ENCODE measurements at places on chromosomes 11 and 22.

GRCh38 chr11:117016747-117017146 is 81.5 kb downstream of the SIK3 start:
- no peak for DNase-seq

- no peak for DNase-seq
Observed at GRCh38 chr22:50302041-50302541, 5.4 kb downstream of the PLXNB2 start.

DNA sequence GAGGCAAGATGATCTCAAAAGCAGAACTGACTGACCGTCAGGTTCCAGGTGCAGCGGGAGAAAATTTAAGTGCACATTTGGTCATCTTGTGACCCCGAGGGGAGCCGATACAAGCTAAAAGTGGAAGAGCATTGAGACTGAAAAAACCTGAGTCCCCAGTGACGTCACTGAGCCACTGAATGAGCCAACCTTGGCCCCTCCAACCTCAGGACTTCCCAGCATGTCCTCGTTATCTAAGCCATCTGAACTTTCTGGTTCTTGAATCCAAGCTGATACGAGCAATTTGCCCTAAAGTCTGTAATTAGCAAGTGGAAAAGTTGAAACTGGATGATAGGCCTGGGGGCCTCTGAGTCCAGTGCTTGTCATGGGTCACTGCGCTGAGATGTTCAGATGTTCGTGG is 51.1 kb upstream of the ISX start:
- DNase-seq = no peak

DNA sequence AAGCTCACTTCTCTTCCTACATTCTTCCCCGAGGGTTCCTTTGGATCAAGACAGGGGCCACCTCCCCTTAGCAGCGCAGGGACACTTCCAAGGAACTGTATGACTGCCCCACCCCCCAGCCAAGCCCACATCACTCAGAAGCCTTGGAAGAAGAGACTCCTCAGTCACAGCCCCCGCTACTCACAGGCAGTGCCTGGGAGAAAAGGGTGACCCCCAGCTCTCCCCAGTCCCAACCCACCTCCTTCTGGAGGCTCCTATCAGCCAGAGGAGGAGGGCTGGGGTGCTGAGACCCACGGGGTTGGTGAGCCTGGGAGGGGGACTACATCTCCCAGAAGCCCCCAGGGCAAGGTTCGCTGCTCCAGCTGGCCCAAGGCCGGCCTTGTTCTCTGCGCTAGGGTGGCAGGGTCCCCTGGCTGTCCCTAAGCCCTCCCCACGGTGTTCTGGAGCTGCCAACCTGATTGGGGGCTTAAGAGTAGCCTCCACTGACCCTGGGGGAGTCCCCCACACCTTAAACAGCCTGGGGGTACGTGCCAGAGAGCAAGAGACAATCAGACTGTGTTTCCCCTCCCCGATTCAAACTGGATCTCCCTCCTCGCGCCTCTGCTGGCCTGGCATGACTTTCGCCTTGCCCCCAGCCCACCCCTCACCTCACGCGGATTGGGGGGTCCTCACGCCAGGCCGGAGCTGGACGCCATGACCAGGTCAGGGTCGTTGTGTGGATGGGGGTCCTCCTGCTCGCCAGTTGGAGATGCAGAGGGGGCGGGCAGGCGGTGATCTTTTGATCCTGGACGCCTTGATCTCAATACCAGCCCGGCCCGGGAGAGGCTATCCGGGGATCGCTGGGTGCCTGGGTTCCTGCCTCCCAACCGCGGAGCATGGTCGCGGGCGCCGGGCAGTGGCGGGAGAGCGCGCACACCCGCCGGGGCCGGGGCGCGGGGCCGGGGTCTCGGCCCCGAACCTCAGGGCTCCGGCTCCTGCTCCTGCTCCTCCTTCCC is 838 bp downstream of the BCL9L start:
- DNase-seq = peak; percentile 53

DNA sequence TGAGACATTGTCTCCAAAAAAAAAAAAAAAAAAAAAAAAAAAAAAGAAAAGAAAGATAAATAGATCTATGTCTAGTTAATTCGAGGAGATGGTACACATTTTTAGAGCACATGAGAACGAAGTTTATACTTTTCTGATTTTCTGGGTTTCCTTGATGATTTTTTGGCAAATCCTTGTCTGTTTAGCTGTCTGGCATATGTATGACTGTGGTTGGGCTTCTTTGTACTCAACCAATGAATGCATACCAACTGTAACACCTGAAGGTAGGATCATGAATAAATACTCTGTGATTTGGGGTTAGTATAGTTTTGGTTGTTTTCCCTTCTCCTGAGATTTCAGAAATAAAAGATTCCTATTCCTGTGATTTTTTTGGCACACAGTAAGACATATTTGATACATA is 63.1 kb downstream of the ARHGEF12 start:
- DNase-seq = no peak

- DNase-seq = no peak
Observed at GRCh38 chr11:26764315-26764714, 42.5 kb upstream of the SLC5A12 start.

- DNase-seq = no peak
Observed at GRCh38 chr11:65826984-65827735, 6.6 kb upstream of the SNX32 start.

DNA sequence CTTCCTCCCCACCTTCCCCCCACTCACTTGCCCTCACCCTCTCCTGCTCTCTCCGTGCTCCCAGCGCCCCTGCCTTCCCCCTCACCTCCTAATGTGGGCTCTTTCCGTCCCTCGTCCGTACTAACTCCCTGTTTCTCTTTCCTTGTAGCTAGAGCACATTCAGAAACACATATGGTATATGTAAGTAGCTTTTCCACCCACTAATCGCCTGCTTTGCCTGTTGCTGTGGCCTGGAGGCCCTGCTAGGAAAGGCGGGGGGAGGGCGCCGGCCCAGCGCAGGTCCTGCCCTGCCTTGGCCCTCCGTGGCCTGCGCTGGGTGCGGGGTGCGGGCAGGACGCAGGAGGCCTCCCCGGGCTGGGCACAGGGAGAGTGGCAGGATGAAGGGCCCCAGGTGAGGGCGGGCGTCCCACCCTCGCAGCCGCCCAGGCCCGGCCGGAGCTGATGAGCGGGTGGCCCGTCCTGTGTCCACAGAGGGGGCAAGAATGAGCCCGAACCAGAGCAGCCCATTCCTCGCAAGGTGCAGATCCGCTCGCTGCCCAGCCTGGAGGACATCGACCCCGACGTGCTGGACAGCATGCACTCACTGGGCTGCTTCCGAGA is 41.7 kb downstream of the MOB2 start:
- no peak for DNase-seq

DNA sequence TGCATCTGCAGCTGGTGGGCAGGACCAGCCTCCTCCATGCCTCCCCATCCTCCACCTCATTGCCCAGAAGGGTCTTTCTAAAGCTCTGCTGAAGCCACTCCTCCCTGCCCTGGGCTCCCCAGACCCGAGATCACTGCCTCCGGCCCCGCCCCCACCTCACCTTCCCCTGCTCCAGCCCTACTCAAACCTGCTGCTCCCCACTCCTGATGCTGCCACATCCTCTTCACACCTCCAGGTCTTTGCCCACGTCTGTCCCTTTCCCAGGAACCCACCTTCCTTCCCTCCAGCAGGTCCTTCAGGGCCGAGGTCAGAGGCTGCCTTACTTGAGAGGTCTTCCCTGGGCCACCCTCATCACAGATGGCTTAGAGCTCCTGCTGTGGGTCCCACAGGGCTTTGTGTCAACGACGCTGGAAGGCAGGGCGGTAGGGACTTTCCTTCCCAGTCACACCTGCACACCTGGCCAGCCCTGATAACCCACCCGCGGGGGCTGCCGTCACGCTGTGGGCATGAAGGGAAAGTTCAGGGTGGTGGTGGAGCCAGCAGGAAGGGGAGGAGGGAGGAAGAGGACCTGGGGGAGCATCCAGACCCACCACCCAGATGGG is 11.9 kb downstream of the WNT7B start:
- no peak for DNase-seq

DNA sequence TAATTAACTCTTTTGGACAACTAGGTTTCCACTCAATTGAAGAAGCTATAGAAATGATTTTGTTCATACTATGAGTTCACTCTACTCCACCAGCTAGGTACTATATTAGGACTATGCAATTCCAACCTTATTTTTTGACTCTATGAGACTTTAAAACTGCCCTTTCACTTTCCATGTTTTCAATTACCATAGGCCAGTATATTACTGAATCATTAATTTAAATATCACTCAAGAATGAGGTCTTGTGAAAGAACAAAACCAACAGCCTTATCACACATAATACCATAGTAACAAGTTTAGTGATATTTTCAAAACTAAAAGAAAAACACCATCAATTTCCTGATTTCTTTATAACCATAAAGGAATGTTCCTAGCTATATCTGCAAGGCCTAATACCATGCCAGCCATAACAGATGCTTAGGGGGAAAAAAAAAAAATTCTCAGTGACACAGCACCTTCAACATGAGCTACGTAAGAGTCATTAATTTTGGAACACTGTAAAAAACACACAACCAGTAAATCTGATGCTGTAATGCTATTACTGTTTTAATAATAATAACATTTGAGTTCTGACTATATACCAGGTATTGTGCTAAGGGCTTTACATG is 6.1 kb downstream of the DCUN1D5 start:
- no peak for DNase-seq

DNA sequence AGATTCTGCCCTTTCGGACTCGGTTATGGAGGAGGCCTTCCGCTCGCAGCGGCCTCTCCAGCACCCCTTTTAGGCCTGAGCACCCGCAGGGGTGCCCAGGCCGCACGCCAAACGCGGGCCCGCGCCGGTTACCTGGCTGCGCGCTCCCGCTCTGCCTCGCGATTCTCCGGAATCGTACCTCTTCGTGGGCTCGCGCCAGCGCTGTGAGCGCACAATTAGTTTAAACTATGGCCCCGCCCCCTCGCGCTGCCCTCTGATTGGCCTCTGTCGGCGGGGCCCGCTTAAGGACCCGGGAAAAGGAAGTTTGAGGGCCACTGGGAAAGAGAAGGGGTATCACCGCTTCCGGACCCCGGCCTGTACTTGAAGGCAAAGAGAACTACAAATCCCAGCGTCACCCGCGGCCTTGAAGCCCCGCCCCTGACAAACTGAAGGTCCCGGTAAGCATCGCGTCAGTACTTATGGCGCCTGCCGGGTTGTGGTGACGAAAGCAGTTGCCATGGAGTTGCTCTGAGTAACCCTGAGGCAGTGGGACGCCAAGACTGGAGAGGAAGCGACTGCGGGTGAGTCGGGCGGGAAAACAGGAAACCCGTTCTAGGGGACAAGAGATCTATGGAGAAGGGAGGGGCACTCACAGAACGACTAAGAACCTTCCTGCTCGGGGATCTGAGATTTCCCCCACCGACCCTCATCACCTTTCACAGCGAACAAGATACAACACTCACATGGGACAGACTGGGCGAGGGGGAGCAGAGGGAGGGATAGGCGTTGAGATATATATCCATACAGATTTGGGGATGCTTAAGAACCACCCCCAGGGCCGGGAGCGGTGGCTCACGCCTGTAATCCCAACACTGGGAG is at the start of the genes LRRC51 and NUMA1:
TSS of gene LRRC51 (plus strand) at position 525 of the 858 bp plus-strand sequence. CDS start 8,234 bp downstream, outside the sequence.
TSS of gene NUMA1 (minus strand) at position 217 of the 858 bp plus-strand sequence. CDS start 44,599 bp downstream, outside the sequence.
- DNase-seq = peak; percentile 100

DNA sequence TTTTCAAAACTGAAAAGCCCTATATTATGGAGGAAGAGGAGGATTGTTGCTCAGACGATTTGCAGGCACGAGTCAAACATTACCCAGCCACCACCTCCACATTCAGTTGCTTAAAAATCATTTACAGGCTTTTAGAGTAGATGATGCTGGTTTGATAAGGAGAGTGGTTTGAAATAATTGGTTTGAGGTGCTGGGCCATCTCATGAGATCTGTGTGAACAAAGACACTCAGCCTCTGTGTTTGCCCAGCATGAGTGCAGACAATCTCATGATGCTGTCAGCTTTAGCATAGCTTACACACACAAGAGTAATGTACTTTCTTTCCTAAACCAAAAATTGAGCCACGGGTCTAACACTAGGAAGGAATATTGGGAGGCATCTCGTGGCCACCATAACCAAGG is 4.3 kb downstream of the SLC43A3 start:
- no peak for DNase-seq

GRCh38 chr11:70695086-70695960 is 297.0 kb downstream of the CTTN start:
- DNase-seq = no peak

- no peak for DNase-seq
Observed at GRCh38 chr11:2204361-2205213, 33.0 kb upstream of the TH start.

- DNase-seq = peak; percentile 22
Observed at GRCh38 chr11:11895672-11896071, 53.9 kb downstream of the USP47 start.

DNA sequence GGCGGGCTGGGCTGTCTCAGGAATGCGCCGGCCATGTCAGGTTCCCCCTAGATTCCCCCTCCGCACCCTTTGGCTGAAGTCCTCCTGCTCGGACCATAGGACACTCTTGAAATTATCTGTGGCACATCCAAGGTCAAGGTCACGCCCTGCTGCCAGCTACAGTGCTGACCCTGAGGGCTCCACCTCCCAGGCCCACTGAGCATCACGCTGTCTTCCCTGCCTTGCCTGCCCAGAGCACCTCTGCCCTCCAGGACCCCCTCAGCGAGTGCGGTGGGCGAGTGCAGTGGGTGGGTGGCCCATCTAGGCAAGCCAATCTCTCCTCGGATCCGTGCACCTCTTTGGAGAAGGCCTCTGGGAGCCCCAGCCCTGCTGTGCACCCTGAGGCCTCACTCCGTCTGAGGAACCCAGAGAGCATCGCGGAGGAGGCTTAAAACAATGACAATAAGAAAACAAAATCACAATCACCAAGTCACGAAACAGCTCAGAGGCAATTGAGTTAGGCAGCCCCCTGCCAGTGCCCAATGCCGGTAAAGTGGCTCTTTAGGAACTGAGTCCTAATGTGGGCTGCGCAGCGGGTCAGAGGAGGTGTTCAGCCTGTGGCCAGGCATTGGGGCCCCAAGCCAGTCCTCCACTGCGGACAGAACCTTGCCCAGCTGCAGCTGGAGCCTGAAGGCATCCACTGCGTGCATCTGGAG is 26.5 kb upstream of the CCDC188 start:
- no peak for DNase-seq

DNA sequence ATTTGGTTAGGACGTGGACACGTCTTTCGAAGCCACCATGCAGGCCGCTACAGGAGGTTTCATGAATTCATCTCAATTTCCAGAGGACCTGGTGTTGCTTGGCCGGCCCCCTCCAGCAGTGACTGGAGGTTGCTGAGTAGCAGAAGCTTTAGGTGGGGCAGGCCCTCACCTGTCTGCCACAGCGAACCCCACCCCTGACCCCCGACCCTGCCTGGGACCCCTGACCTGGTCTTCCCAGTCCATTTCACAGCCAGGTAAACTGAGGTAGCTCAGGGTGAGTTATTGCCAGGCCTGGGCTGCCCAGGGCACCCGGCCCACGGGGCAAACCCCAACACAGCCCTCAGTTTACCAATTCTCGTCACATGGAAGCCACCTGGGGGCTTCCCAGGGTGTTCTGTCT is 39.1 kb upstream of the SMIM38 start:
- no peak for DNase-seq
